ENCODE measurements at places on chromosomes 16 and 17. TPM values are rescaled to one million over a fixed set of nuclear protein-coding genes. Genes with fewer than 3 reads are reported as not detected.

Gene PPY
- not detected for total RNA-seq

DNA sequence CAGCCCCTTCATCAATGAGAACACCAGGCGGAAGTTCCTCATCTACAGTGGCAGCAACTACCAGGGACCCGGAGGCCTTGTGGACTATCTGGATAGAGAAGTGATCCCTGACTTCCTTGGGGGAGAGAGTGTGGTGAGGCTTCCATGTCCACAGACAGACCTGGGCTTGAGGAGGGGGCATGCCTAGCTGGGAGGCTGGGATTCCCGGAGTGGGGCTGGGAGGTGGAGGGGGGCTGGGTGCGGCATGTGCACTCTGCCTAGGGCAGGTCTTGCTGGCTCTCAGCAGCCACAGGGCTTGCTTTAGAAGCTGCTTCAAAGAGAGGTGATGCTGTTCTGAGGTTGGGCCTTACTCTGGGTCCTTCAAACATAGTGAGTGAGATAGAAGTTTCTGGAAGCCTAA, 27.8 kb downstream of the NAGPA start:
- no peak for DNase-seq

GRCh38 chr17:1315891-1316403, 36.5 kb downstream of the TRARG1 start:
- DNase-seq: peak; percentile 69

Gene ABCA3
- total RNA-seq: 6.0 TPM

Gene SLFN13
- total RNA-seq: 5.4 TPM

DNA sequence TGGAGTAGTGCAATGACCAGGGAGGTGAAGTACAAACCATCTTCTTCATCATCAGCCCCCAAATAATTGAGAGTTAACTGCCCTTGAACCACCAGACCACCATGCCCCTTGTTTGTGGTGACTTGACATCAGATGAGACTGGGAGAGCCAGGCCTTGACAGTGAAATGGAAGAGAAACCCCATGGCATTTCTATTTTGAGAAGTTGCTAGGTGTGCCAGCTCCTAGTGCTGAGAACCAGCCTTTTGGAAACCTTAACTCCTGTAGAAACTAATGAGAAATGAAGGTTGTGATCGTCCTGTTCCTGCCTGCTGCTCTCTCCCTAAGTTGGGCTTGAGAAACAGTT, 2.8 kb downstream of the TMEM94 start:
- no peak for DNase-seq

GRCh38 chr16:80176114-80176513, 364.7 kb upstream of the DYNLRB2 start:
- no peak for DNase-seq

DNA sequence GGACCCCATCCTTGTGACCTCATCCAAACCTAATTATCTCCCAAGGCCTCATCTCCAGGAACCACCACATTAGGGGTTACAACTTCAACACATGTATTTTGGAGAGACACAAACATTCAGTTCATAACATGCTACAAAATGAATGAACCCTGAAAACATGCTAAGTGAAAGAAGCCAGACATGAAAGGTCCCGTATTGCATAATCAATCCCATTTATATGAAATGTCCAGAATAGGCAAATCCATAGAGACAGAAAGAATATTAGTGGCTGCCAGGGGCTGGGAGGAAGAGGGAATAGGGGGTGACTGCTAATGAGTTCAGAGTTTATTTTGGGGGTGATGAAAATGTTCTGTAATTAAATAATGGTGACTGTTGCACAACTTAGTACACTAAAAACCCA, 3.7 kb upstream of the IL34 start:
- no peak for DNase-seq

Gene WFIKKN1
- total RNA-seq: 0.13 TPM

- DNase-seq: no peak
Observed at GRCh38 chr16:81784072-81784795, 5.1 kb downstream of the PLCG2 start.

GRCh38 chr16:66580605-66581209, 1.4 kb downstream of the CMTM2 start:
- no peak for DNase-seq

DNA sequence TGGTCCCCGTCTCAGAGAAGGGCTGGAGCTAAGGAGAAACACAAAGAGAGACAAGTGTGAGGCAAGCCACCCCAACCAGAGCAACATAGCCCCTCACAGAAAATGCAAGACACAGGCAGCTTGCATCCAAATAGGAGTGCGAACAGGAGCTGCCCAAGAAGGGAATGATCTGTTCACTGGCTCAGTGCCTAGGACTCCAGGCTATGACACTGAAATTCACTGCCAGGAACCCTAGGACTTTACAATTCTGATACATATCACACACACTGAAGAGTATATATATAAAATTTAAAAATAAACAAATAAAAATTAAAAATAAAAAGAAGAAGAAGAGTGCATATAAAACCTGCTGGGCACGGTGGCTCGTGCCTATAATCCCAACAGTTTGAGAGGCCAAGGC, 5.2 kb downstream of the ZNF23 start:
- no peak for DNase-seq

DNA sequence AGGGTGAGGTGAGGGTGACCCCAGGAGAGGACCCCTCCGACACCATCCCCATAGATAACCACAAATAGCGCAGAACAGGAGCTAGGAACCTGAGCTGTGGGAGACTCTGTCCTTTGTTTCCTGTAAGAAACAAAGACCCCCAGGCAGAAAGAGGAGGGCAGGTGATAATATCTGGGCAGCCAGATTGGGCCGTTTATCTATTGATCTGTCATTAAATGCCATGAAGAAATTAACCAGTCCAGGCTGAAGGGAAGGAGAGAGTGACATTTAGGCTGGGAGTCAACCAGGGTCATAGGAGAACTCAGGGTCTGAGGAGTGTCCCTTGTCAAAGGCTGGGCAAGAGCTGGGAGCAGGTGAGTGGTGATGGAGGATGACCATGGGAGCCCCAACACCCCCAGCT, 157.8 kb downstream of the C16orf78 start:
- no peak for DNase-seq

Data from Right ventricle myocardium superior (tissue), 1 donor.